ENCODE measurements at places on chromosomes 1 and 21.
A peak's percentile ranks its signal among the peaks of the same experiment; 100 is the strongest.

GRCh38 chr1:39174390-39175081, 30.0 kb upstream of the MACF1 start:
- DNase-seq: no peak

DNA sequence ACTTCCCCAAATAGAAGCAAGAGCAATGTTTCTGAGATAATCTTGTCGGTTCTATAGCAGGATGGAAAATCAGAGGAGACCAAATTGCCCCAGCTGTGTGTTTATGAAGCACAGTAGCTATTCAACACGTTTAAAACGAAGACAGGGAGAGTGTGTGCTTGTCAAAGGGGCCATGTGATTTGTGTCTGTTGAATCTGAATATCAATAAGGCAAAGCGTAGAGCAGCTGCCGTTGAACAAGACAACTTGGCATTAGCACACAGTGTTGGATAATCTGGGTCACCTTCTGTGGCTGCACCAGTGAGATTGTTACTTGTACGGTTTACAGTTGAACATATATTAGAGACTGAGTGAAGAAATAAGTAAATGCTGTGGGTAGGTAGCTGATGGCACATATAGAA, 1.0 kb downstream of the CRB1 start:
- no peak for DNase-seq

DNA sequence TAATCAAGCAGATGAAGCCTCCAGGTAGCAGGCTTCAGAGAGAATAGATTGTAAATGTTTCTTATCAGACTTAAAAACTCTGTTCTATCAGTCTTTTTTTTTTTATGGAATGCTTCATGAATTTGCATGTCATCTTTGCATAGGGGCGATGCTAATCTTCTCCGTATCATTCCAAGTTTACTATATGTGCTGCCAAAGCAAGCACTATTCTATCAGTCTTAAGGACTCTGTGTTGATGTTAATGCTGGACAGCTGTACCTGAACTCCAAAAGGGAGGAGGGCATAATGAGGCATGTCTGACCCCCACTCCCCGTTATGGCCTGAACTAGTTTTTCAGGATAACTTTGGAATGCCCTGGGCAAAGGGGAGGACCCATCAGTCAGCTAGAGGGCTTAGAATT, 66.8 kb upstream of the PRRC2C start:
- no peak for DNase-seq

DNA sequence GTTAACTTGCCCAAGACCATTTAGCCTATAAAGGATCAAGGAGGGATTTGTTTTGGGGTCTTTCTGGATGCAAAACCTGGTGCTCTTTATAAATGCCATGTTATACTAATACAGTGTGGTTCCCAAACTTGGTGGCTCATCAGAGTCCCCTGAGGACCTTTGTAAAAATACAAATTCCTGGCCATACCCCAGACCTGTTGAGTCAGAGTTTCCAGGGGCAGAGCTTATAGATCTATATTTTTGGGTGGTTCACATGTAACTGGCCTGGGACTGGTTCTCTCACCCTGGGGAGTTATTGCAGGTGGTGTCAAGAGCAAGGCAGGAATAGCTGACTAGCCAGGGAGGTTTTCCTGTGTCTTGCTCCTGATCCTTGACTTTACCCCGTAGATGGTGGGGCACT, 136.9 kb upstream of the HNRNPU start:
- no peak for DNase-seq

DNA sequence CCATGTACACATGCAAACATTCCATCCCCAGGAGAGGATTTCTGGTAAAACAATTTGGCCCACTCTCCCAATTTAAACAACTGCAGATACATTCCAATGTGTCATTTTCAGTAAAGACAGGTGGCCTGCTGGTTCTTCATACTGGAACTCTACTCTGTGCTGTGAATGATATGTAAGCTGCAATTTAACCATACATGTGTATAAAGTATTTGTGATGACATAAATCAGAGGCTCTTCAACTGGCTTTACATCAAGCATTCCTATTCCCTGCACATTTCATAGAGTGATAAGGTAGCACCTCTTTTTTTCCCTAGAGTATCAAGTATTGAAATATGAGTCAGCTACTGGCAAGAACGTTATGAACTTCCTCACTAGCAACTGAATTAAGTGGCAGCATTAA, 649.5 kb upstream of the ADGRL2 start:
- no peak for DNase-seq

DNA sequence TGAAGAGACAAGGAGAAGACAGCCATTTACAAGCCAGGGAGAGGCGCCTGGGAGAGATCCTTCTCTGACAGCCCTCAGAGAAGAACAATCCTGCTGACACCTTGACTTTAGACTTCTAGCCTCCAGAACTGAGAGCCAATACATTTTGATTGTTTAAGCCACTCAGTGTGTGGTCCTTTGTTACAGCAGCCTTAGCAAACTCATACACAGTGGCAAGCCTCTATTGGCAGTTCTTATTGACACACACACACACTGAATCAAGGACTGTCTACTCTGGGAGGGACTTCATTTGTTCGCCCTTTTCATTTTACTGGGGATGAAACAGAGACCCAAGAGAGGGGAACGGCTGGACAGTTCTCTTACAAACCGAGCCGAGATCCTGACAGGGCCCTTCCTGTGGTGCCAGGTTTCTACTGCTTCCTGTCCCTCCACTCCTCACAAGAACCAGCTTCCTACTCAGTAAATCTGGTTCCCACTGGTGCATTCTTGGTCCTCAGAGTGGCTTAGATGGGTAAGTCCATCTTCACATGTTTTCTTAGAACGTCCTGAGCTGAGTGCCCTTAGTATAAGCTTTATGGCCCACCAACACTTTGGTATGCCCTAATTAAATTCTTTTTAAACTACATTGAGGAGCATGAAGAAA, 14.7 kb downstream of the SLAMF1 start:
- no peak for DNase-seq

- DNase-seq: no peak
Observed at GRCh38 chr21:32592929-32593502, 7.7 kb upstream of the TCP10L start.

DNA sequence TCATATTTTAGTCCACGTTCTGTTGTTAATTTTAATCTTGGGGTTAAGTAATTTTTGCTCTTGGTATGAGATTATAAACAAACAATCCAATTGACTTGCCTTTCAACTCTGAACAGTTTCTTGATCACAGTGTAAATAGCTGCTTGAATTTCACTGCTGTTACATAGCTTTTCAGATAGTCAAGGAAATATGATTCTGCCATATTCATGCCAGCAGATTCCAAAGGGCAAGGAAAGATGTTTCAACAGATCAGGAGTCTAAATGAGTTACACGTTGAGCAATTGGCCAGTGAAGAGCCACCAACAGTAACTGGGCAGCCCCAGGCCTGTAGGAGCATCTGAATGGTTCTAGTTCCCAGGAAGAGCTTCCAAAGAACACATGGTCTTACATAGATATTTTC, 93.6 kb downstream of the LEPR start:
- peak; percentile 93 for DNase-seq

Data from adipocyte (in vitro differentiated cells).